ENCODE measurements at places on chromosomes 13 and 19.

DNA sequence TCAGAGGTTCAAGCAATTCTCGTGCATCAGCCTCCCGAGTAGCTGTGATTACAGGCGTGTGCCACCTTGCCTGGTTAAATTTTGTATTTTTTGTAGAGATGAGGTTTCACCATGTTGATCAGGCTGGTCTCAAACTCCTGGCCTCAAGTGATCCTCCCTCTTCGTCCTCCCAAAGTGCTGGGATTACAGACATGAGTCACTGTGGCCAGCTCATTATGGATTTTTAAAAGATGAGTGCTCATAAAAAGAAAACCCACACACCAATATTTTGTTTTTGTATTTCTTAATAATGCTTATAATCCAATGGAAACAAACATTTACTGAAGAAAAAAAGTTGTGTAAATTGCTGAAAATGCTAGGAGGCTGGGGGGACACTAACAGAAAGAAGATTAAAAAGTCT, 5.0 kb upstream of the MICU2 start:
- no peak for DNase-seq

DNA sequence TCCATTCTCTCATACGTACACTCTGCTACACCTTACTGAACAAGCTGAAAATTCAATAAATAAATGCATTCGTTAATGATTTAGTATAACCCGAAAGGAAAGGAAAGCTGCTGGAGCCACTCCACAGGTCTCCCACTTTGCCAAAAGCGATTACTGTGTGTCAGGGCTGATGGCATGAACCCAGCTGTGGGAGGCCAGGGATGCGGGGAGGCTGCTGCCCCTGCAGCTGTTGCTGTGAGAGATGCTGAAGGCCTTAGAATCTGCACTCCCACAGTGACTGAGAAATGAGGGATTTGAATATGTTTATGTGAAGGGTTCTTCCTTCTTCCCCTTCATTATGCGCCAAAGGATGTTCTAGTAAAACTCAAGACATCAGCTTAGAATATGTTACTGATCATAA, 58.7 kb upstream of the NBEA start:
- no peak for DNase-seq

GRCh38 chr19:6033744-6034264, 55.9 kb upstream of the RANBP3 start:
- DNase-seq: no peak

- DNase-seq: peak; percentile 69
These were observed 2.7 kb downstream of the VSTM2B start for GRCh38 chr19:29528350-29528945.

- DNase-seq: no peak
These were observed 81.0 kb upstream of the MAB21L1 start for GRCh38 chr13:35557475-35557874.

GRCh38 chr13:39578821-39579291, 24.1 kb downstream of the LHFPL6 start:
- DNase-seq: no peak

DNA sequence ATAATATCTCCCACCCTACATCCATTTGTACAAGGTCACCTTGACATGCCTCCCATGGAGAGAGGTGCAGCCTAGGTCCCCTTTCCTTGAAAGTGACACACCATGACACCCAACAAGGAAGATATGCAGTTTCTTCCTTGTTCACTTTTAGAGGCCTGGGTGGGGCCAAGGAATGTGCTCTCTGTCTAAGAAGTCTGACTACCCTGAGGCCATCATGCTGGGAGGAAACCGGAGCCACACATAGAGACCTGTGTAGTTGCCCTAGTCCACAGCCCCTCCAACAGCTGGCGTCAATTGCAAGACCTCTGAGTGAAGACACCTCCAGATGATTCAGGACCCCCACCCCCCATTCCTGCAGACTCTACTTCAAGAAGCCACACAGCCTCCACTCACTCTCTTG, 11.0 kb downstream of the SYDE1 start:
- no peak for DNase-seq

DNA sequence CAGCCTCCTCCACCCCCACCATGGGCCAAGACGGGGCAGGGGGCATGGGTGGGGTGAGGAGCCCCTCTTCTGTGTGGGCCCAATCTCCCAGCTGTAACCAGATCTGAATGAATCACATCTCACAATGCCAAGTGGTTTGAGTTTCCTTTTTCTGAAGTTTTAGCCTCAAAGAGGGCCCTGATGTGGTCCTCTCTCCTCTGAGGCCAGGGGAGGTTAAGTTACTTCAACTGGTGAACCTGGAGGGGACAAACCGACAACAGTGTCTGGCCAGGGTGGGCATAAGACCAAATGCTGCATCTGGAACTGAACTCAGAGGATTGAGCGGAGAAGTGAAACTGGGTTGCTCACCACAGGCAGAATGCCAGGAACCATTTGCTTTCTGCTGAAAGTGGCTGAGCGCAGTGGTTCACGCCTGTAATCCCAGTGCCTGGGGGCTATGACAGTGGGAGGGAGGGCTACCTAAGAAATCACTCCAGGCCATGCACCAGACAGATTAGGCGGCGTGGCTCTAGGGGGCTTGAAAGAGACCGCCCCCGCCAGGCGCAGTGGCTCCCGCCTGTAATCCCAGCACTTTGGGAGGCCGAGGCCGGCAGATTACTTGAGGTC, 15.4 kb upstream of the IRGC start:
- no peak for DNase-seq

DNA sequence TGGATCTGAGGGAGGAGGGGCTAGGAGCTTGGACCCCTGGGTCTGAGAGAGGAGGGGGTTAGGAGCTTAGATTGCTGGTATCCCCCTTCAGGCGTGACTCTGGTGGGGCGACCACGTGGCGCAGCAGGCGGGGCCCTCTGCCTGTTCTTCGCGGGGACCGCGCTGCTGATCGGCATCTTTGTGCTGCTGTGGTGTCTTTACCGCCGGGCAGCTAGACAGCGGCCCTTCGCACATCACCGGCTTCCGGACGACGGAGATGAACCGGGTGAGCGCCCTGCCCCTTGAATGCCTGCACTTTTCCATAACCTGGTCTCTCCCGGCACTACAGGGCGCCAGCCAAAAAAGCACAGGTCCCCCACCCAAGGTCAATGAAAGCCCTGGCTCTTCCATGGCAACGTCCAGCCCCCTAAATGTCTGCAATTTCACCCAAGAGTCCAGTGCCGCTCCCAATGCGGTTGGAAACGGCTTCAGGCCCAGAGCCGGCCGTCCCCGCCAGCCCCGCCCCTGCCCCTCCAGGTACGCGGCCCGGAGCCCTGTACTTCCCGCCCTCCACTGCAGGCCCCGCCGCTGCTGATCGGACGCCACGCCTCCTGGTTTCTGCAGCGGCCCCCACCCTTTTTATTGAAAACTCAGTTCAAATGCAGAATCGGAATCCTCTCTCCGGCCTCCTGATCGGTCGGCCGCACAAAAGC, 2.8 kb downstream of the GFY start:
- no peak for DNase-seq

DNA sequence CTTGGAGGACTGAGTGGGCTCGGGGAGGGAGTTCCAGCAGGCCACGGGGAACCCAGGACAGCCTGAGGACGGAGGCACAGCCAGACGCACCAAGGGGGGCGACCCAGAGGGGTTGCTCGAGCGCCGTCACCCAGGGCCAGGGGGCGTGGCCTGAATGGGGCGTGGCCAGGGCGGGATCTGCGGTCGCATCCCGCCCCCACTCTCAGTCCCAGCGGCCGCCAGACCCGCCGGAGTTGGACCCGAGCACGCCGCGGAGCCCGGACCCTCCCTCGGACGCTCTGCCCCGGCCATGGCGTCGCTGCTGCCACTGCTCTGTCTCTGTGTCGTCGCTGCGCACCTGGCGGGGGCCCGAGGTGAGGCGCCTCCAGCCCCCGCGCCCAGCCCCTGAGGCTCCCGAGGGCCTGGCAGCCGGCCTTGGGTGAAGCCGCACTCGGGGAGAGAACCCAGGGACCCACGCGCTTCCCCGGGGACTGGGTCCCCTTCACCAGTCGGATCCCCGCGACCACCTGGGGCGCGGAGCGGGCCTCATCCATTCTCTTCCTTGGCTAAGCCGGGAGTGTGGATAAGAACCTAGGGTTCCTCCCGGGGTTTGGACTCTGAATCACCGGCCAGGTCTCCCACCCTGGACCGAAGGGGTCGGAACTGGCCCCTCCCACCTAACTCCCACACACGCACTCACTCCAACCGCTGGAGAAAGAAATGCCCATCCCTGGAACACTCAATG, at the start of gene CILP2:
Gene CILP2 (plus strand): TSS at position 205 of the 724 bp plus-strand sequence. CDS start 85 bp downstream, at position 290.
- DNase-seq: peak; percentile 44

DNA sequence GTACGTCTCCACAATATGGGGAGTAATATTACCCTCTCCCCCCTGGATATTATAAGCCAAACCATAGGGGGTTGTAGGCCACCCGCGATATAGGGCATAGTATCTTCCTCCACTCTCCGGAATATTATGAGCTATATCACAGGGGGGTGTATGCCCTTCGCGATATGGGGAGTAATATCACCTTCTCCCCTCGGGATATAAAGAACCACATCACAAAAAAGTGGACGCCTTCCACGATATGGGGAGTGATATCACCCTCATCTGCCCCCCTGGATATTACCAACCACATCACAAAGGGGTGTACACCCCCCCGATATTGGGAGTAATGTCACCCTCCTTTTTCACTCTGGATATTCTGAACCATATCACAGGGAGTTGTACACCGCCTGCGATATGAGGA, 65.5 kb upstream of the CEACAM21 start:
- no peak for DNase-seq

- no peak for DNase-seq
These were observed 144.9 kb downstream of the URI1 start for GRCh38 chr19:30086916-30087315.

GRCh38 chr19:14347999-14348889, 33.0 kb upstream of the ADGRE5 start:
- peak; percentile 37 for DNase-seq

- DNase-seq: no peak
These were observed 308.5 kb upstream of the KLF12 start for GRCh38 chr13:74442751-74443150.

DNA sequence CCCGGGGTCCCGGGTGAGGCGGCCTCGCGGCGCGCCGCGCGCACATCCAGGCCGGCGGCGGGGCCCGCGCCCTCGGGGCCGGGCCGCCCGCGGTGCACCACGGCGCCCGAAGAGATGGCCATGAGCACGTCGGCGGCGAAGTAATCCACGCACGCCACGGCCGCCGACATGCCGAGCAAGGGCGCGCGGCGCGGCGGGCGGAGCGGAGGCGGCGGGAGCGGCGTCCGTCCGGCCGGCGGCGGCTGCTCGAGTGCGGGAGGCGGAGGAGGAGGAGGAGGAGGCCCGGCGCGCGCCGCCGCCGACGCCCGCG, at the start of gene KLF16:
Gene KLF16 (minus strand): TSS at position 252 of the 310 bp plus-strand sequence. CDS start 82 bp downstream, at position 170.
- no peak for DNase-seq
